NCI-H2171 treated with DMSO at 0.1 percent for 48 hours (cell line): ENCODE measurements at places on chromosomes 2 and 18.
A peak's percentile ranks its signal among the peaks of the same experiment; 100 is the strongest.

- DNase-seq, result no peak
These were observed 801.0 kb downstream of the TDRD15 start for GRCh38 chr2:21924640-21925285.

DNA sequence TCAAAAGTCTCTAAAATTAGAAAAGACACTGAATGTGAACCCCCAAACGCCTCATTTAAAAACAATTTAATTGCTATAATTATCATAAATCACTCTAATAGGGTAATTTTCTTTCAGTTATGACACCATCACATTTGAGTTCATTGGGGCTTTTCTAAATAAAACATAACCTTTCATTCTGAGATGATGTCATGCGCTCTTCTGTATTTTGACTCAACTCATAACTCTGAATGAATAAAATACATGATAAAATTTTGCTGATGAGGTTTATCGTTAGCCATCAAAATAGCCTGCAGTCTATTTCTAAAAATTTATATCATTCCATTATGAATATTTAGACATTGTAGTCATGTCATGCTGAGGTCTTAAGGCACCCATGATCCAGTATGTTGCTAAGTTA lies 1099.7 kb downstream of the SUCLG1 start:
- no peak for DNase-seq

GRCh38 chr2:238132463-238133450 lies 5.7 kb upstream of the KLHL30 start:
- no peak for DNase-seq

GRCh38 chr2:54041135-54041534 lies 70.3 kb upstream of the PSME4 start:
- no peak for DNase-seq

- DNase-seq, result no peak
These were observed 52.9 kb downstream of the CRACDL start for GRCh38 chr2:98882971-98883779.

GRCh38 chr2:105258835-105259350 lies 17.4 kb downstream of the GPR45 start:
- DNase-seq, result no peak

GRCh38 chr2:135909976-135910375 lies 33.7 kb upstream of the MCM6 start:
- no peak for DNase-seq

DNA sequence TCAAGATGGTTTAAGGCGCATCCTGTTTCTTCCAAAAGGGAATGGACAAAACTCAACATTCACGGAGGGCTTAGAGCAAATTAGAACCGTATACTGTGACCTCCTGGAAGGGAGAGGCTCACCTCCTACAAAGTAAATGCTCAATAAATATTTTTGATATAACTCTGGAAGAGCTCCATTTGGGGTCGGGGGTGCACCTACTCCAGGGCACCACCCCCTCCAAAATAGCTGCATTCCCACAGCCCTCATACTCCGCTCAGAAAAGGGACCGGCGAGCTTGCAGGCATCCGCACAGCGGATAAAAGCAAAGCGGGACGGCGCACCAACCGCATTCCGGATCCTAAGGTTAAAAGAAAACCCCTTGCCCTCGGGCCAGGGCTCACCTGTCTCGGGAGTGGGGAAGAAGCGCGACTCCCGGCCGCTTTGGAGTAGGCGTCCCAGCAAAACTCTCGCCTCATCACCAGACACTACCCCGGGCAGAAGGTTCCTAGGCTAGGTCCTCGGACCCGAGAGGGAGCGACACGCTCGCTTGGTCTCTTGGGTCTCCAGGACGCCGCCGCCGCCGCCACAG lies 378 bp downstream of the WDPCP start:
- peak; percentile 10 for DNase-seq

GRCh38 chr2:75311993-75312392 lies 112.7 kb upstream of the TACR1 start:
- DNase-seq, result no peak

- DNase-seq, result no peak
These were observed 31.5 kb downstream of the LBH start for GRCh38 chr2:30262716-30263309.

GRCh38 chr18:25896956-25897355 lies 193.5 kb downstream of the SS18 start:
- peak; percentile 68 for DNase-seq

DNA sequence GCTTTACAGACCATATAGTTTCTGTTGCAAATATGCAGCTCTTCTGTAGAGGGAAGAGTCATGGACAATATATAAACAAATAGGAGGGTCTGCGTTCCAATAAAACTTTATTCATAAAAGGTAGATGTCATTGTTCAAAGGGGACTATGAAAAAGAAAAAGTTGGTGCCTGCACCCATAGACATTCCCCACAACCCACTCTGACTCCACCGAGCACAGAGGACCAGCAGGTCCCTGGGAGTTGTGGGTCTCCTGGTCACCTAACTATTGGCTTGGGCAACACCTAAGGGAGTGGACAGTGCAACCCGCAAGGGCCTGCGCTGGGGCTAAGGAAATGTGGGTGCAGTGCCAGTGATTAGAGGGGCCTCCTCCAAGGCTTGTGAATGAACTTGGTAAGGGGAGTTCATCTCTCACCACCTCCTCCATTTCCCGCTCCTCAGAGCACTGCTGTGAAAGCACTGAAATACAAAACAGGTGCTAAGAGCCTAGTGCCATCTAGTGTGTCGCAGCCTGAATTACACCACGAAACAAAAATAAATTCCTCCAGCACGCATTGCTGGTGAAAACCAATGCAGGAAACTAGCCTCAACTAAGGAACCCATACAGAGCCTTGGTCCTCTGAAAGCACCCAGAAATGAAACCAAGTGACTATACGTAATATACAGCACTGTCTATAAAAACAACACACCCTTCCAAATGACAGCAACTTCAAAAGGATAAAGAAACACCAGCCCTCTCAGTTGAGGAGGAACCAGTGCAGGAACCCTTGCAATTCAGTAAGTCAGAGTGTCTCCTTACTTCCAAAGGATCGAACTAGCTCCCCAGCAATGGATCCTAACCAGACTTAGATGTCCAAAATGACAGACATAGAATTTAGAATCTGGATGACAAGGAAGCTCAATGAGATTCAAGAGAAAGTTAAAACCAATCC lies 166.6 kb downstream of the RNF144A start:
- DNase-seq, result peak; percentile 79

GRCh38 chr18:33232318-33232626 lies 208.2 kb downstream of the CCDC178 start:
- no peak for DNase-seq

DNA sequence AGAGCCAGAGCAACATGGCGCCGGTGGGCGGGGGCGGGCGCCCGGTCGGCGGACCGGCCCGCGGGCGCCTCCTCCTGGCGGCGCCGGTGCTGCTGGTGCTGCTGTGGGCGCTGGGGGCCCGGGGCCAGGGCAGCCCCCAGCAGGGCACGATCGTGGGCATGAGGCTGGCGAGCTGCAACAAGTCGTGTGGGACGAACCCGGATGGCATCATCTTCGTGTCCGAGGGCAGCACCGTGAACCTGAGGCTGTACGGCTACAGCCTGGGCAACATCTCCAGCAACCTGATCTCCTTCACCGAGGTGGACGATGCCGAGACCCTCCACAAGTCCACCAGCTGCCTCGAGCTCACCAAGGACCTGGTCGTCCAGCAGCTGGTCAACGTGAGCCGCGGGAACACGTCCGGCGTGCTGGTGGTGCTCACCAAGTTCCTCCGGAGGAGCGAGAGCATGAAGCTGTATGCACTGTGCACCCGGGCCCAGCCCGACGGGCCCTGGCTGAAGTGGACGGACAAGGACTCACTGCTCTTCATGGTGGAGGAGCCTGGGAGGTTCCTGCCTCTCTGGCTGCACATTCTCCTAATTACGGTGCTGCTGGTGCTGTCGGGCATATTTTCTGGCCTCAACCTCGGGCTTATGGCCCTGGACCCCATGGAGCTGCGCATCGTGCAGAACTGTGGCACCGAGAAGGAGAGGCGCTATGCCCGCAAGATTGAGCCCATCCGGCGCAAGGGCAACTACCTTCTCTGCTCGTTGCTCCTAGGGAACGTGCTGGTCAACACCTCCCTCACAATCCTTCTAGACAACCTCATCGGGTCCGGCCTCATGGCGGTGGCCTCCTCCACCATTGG lies 507 bp downstream of the CNNM4 start:
- DNase-seq, result no peak

DNA sequence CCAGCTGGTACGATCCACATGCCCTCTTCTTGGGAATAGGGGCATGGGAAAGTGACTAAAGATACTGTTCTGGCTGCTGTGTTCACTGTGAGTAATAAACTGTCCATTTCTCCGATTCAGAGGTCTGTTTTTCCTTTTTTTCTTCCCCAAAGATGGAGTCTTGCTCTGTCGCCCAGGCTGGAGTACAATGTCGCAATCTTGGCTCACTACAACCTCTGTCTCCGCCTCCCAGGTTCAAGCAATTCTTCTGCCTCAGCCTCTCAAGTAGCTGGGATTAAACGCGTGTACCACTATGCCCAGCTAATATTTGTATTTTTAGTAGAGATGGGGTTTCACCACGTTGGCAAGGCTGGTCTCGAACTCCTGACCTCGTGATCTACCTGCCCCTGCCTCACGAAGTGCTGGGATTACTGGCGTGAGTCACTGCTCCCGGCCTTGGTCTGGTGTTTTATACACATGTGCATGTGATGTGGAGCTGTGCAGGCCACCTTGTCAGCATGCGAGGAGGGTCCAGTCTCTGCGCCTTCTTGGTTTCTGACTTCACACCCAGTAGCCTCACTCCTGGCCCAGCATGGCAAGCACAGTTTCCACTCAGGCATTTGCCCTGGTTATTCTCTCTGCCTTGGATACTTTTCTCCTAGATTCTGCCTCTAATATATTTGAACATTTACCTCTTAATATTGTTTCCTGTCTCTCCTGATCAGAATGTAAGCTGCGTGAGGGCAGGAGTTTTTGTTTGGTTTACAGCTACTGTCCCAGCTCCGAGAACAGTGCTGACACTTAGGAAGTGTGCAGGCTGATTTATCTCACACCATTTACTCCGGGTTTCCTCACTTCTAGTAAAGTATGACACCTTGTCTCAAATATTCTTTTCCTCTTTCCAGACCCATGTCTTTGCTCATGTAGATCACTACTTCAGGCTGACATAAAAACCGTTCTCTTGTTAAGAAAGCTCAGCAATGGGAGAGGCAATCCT lies 19.7 kb downstream of the PTPN18 start:
- no peak for DNase-seq

- DNase-seq, result peak; percentile 89
These were observed 297.8 kb upstream of the SESTD1 start for GRCh38 chr2:179562330-179562885.

DNA sequence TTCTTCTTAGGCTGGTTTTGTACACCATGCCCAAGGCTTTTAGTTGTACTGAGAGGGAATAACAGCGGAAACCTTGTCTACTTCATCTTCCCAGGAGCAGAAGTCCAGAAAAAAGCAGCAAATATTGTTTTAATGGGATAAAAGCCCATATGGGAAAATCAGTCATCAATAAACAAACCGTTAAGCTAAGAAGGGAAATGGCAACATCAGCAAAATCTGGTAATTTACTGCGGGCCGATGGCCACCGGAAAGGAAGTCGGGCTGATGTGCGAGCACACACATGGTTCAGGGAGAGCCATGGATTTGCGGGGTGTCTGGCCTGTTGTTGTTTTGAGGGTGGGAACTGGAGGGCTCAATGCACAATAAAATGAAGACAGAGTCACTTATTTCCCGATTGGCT lies 300.7 kb upstream of the RAB6C start:
- DNase-seq, result no peak

DNA sequence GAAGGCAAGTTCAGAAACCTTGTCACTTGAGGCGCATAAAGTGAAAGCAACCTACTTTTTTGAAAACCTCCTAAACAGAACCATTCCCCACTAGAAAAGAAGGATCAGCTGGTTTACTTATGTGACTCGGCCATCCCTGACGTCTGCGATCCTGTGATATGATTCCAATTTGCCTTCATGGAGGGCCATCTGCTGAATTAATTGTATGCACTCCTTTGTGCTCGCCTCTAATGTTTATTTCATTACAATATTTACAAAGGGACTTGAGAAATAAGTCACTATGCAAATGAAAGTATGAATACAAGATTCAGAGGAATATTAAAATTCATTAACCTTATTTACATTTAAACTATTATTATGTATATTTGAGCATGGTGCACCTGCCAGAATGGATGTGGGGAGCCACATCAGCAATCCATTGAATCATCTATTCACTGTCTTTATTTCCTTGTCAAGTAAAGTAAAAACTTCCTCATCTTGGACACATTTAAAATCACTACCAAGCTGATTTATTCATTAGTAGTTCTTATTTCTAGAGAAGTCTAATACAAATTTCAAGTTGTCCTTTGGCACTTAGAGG lies 96.5 kb downstream of the RBM43 start:
- DNase-seq, result peak; percentile 12

DNA sequence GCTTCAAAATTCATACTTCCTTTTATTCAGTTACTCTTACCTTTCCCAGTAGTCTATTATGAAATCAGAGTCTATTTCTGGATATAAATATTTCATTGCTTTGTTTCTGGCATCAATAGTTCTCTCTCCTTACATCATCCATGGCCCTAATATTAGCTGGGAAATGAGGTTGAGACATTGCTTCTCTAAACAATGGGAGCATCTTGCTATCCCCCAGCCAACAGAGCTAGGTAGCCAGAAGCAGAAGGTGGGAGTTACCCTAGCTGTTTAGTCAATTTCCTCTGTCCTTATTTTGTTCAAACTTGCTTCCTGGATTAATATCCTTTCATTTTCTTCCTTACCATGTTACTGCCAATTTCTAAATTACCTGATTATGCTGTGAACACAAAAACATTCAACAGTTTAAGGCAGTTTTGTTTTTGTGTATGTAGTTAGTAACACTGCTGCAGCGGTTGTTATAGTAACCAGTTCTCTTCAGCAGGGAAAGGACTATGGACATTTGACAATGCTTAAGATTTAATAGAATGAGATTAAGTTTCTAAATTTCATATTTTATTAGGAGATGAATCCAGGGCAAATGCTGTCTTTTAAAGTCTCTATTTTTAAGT lies 160.5 kb upstream of the KCNJ3 start:
- no peak for DNase-seq

DNA sequence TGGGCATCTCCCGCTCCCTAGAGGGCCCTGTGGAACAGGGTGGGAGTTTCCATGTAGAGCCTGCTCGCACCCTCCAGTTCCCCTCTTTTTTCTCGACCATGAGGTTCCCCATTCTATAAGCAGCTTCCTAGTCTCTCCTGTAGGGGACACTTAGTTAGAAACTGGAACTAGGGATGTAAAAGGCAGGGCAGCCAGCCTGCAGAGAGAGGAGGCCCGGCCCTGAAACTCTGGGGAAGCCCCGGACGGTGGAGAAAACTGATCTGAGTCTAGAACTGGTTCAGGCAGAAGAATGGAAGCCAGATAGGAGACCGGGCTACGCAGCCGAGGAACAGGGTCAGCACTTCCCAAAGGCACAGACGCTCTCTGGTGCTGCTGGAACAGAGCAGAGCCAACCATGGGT lies 51.6 kb upstream of the ATG16L1 start:
- no peak for DNase-seq

GRCh38 chr2:169705927-169706326 lies 11.7 kb downstream of the PHOSPHO2 start:
- DNase-seq, result no peak

GRCh38 chr18:70457788-70458187 lies 168.9 kb downstream of the SOCS6 start:
- DNase-seq, result no peak
